ENCODE measurements at places on chromosomes 5 and 9.

DNA sequence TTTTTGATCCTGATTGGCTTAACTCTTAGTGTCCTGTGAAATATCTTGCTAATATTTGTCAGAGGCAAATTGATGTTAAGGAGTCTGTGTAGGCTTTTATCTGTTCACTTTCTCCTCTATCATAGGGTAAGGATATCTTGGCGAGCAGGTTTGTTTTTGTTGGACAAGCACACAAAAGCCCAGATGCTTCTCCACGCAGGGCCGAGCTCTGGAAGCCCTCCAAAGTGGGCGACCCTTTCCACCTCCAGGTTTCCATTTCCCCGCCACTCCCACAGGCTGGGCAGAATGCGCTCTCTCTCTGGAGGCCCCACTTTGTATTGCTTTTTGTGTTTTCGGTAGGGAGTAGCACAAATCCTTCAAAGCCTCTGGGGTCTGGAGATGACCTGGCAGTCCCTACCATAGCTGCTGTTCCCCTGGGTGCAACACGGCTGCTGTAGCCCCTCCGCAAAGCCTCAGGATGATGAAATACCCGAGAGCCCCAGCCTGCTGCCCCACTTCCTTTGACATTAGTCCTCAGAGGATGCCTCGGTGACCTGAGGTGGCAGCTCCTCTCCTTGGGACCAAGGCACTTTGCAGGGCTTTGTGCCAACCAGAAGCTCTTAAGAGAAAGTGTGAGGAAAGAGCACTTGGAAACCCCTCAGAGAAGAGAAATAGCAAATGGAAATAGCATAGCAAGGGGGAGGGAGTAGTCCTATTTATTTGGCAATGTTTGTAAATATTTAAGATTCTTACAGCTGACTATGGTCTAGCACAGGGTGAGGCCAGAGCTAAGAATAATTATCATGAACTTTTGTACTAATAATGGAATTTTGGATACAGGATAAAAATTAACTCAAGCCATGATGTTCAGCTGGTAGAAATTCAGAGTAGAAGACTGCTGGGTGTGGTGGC lies 122.8 kb downstream of the ARHGEF28 start:
- no peak for DNase-seq

- DNase-seq, result peak; percentile 90
Observed at GRCh38 chr9:35905912-35906679, at the start of gene HRCT1. TSS of gene HRCT1 (plus strand) at chr9:35906202. CDS start at chr9:35906288, 86 bp downstream.

DNA sequence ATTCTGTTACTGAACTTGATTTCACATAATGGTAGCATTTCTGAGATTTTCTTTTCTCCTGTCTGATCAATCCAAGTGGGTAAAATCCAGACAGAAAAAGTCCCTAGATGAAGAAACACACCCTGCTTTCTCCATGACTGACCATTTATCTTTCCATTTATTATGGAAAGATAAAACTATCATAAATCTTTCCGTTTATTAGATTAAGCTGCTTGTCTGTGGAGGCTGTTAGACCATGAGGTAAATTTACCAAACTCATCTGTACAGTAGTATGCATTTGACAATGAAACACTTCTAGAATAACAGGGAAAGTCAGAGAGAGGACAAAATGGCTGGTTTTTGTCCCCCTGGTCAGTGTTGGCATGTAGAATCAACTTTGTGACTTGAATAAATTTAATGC lies 491.2 kb upstream of the SEMA6A start:
- no peak for DNase-seq

DNA sequence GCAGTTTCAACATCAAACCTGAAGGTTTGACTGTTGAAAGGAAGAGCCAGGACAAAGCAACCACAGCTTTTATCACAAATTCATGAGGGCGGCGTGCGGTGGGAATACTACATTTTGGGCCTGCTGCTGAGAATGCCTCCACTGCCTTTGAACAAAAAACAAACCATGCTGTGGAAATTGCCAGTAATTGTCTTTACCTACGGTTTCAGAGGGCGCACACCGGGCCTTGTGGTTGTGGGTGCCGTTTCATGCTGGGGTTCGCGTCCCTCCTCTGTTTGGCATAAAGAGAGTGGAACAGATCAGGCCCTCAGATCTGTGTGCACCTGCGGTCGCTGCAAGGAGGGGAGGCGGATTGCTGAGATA lies 27.6 kb upstream of the TCF7 start:
- no peak for DNase-seq

- no peak for DNase-seq
Observed at GRCh38 chr5:155947394-155948062, 379.4 kb upstream of the SGCD start.

DNA sequence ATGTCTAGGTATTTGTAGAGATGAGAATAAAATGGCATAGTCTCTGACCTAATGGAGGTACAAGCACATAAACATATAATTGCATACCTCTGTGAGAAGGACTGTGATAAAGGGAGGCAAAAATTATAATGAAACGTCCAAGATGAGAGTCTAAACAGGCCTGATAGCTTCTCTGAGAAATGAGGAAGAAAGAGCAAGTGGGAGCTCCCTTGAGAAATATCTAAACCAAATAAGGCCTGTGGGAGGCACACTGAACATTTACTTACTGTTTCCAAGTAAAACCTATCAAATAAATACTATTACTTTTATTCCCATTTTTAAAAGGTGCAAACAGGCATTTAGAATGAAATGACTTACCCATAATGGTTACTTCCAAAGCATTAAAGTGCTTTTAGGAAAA lies 125.6 kb upstream of the PAPPA start:
- DNase-seq, result no peak

- peak; percentile 70 for DNase-seq
Observed at GRCh38 chr9:22682961-22683699, 236.5 kb downstream of the DMRTA1 start.
